Epithelial cell of proximal tubule (primary cell): ENCODE measurements at places on chromosomes 4 and X. TPM values are rescaled to one million over a fixed set of nuclear protein-coding genes. Genes with fewer than 3 reads are reported as not detected.

The PCYT1B gene
- 0.12 and 3.5 TPM in 2 replicates for total RNA-seq

The FGD1 gene
- 10.2 and 10.3 TPM in 2 replicates for total RNA-seq

The EFHC2 gene
- total RNA-seq, result 0.81 TPM in 1 of 2 replicates, not detected in the other

The CPZ gene
- 0.86 and 2.0 TPM in 2 replicates for total RNA-seq

The CYP2U1 gene
- 5.0 and 5.5 TPM in 2 replicates for total RNA-seq

The FAM47E gene
- total RNA-seq, result 0.07 and 3.5 TPM in 2 replicates

The USO1 gene
- total RNA-seq, result 46.0 and 57.8 TPM in 2 replicates

The ALB gene
- total RNA-seq, result not detected in 2 replicates

The NLRP2B gene
- total RNA-seq, result not detected in 2 replicates

The TECRL gene
- not detected in 2 replicates for total RNA-seq

The NMU gene
- 8.2 and 22.5 TPM in 2 replicates for total RNA-seq

The TMPRSS11F gene
- not detected in 2 replicates for total RNA-seq

The ATP2B3 gene
- not detected in 2 replicates for total RNA-seq

The PPBP gene
- not detected in 2 replicates for total RNA-seq

The CCKAR gene
- total RNA-seq, result not detected in 2 replicates

The FATE1 gene
- not detected in 2 replicates for total RNA-seq

The LPAR4 gene
- 0.52 and 4.5 TPM in 2 replicates for total RNA-seq

The AMMECR1 gene
- total RNA-seq, result 16.7 and 23.7 TPM in 2 replicates

The TCEAL6 gene
- total RNA-seq, result not detected in 2 replicates

The KLHL13 gene
- total RNA-seq, result 41.7 and 68.8 TPM in 2 replicates

The EMCN gene
- not detected in 2 replicates for total RNA-seq

The BMPR1B gene
- 2.0 TPM in 2 replicates for total RNA-seq

The EBP gene
- total RNA-seq, result 93.7 and 190 TPM in 2 replicates

The TSPAN6 gene
- total RNA-seq, result 39.5 and 59.0 TPM in 2 replicates

The IL15 gene
- total RNA-seq, result 3.7 and 7.7 TPM in 2 replicates

The BBS7 gene
- total RNA-seq, result 22.7 and 26.5 TPM in 2 replicates

The SPRY1 gene
- total RNA-seq, result 6.4 and 14.8 TPM in 2 replicates

The RIPPLY1 gene
- total RNA-seq, result not detected in 2 replicates

The RP2 gene
- total RNA-seq, result 7.0 and 16.3 TPM in 2 replicates

The EVC2 gene
- total RNA-seq, result 4.8 and 9.3 TPM in 2 replicates

The TMSB15C gene
- 2.9 and 4.1 TPM in 2 replicates for total RNA-seq

The VGLL1 gene
- 7.8 and 10.0 TPM in 2 replicates for total RNA-seq

The CORIN gene
- total RNA-seq, result 0.12 TPM in 1 of 2 replicates, not detected in the other

The ITIH6 gene
- not detected in 2 replicates for total RNA-seq

The SPATA4 gene
- not detected in 2 replicates for total RNA-seq

The EOLA2 gene
- total RNA-seq, result 18.7 and 24.4 TPM in 2 replicates

The ABCG2 gene
- 0.29 and 0.51 TPM in 2 replicates for total RNA-seq

The CENPVL2 gene
- total RNA-seq, result 0.07 TPM in 1 of 2 replicates, not detected in the other

The SPANXA2 gene
- not detected in 2 replicates for total RNA-seq

The PPP4R3C gene
- not detected in 2 replicates for total RNA-seq

The CT45A2 gene
- not detected in 2 replicates for total RNA-seq

The NOX1 gene
- total RNA-seq, result not detected in 2 replicates
